ENCODE measurements at places on chromosomes 4 and X.

GRCh38 chr4:140358281-140358680, 15.2 kb upstream of the SCOC start:
- no peak for DNase-seq

- no peak for DNase-seq
Observed at GRCh38 chrX:28178206-28178605, 197.0 kb upstream of the DCAF8L1 start.

DNA sequence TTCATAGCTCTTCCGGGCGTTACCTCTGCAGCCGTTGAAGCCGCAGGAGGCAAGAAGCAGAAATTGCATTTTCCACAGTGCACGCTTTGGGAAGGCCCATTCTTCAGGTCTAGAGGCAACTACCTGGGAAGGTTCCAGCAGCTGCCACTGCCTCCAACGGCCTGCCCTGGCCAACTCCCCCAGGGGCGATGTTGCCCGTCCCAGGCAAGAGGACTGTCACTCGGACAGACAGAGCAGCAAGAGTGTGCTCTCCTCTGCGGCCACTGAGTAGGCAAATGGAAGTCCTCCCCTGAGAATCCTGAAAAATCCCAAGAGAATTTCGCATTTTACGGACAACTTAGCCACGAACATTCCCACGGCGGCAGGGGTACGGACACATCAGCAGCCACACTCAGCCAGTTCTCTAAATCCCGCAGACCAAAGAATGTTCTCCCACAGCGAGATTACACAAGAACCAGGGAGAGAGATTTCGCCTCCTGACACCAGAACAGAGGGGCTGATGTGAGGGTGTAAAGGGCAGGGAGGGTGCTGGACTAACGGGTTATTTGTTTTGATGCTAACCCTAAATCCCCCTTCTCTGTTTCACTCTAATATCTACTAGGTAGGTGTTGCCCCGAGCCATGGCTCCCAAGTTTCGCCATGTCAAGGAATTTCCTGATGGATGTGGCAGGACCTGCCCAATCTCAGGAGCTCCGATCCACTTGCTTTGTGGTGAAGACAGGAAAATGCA, 63.8 kb downstream of the SEPSECS start:
- no peak for DNase-seq

- DNase-seq = no peak
Observed at GRCh38 chr4:177986236-177986635, 544.0 kb upstream of the AGA start.

DNA sequence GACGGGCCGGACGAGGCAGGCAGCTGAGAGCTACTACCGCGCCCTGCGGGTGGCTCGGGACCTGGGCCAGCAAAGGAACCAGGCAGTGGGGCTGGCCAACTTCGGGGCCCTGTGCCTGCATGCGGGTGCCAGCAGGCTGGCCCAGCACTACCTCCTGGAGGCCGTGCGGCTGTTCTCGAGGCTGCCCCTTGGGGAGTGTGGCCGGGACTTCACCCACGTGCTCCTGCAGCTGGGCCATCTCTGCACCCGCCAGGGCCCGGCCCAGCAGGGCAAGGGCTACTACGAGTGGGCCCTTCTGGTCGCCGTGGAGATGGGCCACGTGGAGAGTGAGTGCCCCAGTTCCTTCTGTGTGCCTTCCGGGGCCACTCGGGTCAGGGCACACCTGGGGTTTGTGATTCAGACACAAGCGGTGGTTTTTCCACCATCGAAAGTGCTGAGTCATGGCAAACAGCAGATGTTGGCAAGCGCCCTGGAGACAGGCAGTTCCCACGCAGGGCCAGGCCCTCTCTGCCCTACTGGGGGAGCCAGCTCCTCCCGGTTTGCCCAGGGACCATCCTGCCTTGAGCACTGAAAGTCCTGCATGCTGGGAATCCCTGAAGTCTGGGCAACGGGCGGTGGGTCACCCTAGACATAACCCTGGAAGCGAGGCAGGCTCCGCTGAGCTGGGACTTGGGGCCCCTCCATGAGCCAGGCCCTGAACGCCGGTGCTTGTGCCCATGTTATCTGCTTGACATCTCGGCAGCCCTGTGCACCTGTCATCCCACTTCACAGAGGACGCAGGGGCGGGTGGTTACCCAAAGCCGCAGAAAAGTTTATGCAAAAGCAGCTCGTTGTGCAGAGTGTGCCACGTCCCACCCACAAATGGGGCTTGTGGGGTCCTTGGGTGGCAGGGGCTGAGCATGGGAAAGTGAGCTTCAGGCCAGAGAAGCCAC, 29.5 kb downstream of the SH3TC1 start:
- peak; percentile 74 for DNase-seq

- no peak for DNase-seq
Observed at GRCh38 chr4:167784826-167785225, 307.5 kb upstream of the ANXA10 start.

- DNase-seq = no peak
Observed at GRCh38 chrX:63913719-63914118, 128.7 kb upstream of the ARHGEF9 start.
